Hepatocyte (in vitro differentiated cells): ENCODE measurements at places on chromosomes 12 and 14. TPM values are rescaled to one million over a fixed set of nuclear protein-coding genes. Genes with fewer than 3 reads are reported as not detected.

Gene KRT80
- 0.28 and 0.77 TPM in 2 replicates for total RNA-seq

Gene MIP
- total RNA-seq = 0.08 TPM in 1 of 2 replicates, not detected in the other

DNA sequence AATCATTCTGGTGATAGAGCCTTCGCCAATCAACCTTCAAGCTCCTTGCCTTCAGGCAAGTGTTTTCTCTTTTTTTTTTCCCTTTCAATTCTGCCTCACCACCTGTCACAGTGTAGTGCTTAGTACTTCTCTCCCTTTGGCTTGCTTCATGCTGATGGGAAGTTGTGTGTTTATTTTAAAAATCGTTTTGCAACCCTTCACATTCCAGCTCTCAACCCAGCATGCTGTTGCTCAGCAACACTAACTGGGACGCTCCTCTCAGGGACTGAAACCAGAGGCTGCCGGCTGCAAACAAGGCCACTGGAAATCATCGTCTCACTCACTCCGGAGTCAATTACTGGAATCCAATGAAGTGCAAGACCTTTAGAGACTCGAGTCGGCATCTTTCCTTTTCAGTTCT, 342.7 kb downstream of the PRKD1 start:
- no peak overlapping the region for H3K4me3 ChIP-seq
- no peak overlapping the region for H3K27ac ChIP-seq
- DNase-seq = peak; percentile 70

DNA sequence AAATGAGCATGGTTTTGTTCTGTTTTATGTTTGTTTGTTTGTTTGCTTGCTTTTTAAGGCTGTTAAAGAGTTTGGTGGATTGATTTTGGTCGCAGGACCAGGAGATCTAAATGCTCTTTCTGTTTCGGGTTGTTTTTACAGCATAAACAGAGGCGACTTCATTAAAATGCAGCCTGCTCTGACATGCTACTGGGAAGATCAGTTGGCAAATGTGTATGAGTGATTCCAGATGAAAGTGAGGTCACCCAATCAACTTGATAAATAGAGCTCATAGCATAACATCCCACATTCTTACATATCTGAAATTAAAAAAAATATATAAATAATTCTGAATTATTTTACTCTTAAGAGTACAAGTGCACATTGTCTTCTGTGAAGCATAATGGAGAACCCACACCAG, 947.7 kb downstream of the GALC start:
- no peaks in the 10 kb centered on the region for H3K27me3 ChIP-seq
- no peak for DNase-seq
- H3K4me1 ChIP-seq = no peaks in the 10 kb centered on the region
- no peak overlapping the region for H3K4me3 ChIP-seq

- no peak for DNase-seq
- no peak overlapping the region for H3K27ac ChIP-seq
- no peaks in the 10 kb centered on the region for H3K4me1 ChIP-seq
- H3K36me3 ChIP-seq = no peaks in the 10 kb centered on the region
- H3K4me3 ChIP-seq = no peak overlapping the region
These were observed 62.2 kb upstream of the PCED1B start for GRCh38 chr12:47017041-47017713.

DNA sequence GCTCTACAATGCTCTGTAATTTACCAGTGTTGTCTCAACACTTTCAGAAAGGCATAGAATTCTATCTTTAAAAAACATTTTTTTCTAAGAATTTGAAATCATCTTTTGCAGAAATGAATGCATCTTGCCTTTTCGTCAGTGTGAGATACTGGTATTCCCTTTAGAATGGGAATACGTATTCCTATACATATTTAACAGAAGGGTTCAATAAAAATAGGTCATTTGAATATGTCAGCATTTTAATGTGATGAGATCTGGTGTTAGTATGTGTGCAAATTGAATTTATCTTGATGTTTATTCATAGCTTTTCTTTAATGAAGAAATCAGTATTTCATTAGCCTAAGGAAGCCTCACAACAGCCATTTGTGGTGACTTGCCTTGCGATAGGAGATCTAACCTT, 44.2 kb downstream of the WDR20 start:
- H3K4me3 ChIP-seq = no peak overlapping the region
- H3K36me3 ChIP-seq = no peaks in the 10 kb centered on the region
- H3K27me3 ChIP-seq = no peaks in the 10 kb centered on the region
- H3K27ac ChIP-seq = no peak overlapping the region

- no peak overlapping the region for H3K4me3 ChIP-seq
- H3K27ac ChIP-seq = no peak overlapping the region
- H3K36me3 ChIP-seq = no peaks in the 10 kb centered on the region
- H3K4me1 ChIP-seq = peaks cover 10% of the 10 kb centered on the region
- DNase-seq = peak; percentile 25
These were observed 95.3 kb upstream of the SLC35F4 start for GRCh38 chr14:57960946-57961785.

- no peak overlapping the region for H3K27ac ChIP-seq
- peaks cover 4% of the 10 kb centered on the region for H3K27me3 ChIP-seq
- no peaks in the 10 kb centered on the region for H3K36me3 ChIP-seq
These were observed 560.5 kb downstream of the BCL11B start for GRCh38 chr14:98711453-98711852.

DNA sequence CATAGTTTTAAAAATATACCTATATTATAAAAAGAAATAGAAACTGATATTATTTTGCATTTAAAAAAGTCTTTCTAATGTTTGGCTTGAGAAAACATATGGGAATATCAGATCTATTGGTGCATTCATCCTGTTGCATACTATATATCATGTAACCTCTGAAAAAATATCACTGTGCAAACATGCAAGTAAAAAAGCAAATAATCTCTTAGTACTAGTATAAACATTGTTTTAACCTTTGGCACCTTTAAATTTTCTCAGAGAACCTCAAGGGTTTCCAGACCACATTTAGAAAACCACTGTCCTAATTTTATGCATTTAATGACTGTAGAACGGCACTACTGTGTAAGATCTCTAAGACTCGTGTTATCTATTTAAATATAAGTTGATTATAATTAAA, 416.8 kb downstream of the LRFN5 start:
- no peak overlapping the region for H3K4me3 ChIP-seq
- H3K36me3 ChIP-seq = no peaks in the 10 kb centered on the region
- no peak overlapping the region for H3K27ac ChIP-seq
- H3K27me3 ChIP-seq = no peaks in the 10 kb centered on the region

DNA sequence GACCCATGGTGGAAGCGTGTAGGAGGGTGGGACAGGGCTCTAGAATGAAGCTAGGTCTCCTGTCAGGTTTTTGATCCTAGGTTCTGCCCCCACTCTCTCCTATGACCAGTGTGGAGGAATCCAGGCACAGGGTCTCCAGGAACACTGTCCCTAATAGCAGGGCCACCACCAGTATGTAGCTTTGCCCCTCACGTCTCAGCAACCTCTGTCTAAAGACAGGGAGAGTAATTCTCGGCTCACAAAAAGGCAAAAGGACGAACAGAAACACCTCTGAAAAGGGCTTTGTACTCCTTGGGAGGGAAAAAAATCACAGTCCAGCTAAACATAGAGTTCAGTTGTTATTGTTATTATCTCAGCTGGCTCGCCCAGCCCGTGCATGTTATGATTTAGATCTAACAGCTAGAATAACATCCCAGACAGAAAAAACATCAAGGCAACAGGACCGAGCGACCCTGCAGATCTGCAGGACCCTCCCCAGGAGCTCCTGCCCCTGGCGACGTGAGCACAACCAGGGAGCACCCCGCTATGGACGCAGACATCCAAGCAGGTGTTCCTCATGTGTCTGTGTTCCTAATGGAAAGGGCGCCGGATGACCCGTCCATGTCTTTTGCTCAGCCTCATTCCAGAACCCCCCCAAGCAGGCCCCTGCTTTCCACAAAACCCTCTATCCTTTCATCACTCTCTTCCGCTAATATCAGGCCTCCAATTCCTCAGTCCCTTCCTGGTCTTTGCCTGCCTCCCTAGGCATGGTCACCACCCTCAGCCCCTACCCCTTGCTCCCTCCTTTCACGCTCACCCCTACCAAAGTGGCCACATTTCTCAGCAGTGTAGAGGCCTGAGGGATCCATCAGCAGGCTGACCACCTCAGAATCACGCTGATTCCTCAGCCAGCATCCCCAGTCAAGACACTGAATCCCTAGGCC, 14.2 kb upstream of the SLC6A12 start:
- no peak overlapping the region for H3K4me3 ChIP-seq
- H3K27ac ChIP-seq = no peak overlapping the region
- no peaks in the 10 kb centered on the region for H3K27me3 ChIP-seq
- no peak for DNase-seq
- no peaks in the 10 kb centered on the region for H3K4me1 ChIP-seq

- DNase-seq = no peak
- H3K27me3 ChIP-seq = no peaks in the 10 kb centered on the region
- no peak overlapping the region for H3K27ac ChIP-seq
- no peaks in the 10 kb centered on the region for H3K4me1 ChIP-seq
- H3K4me3 ChIP-seq = no peak overlapping the region
These were observed 11.9 kb upstream of the SH2B3 start for GRCh38 chr12:111393700-111394300.

GRCh38 chr12:7485095-7485494, 18.5 kb downstream of the CD163 start:
- no peaks in the 10 kb centered on the region for H3K4me1 ChIP-seq
- no peak overlapping the region for H3K27ac ChIP-seq
- H3K27me3 ChIP-seq = no peaks in the 10 kb centered on the region
- no peak for DNase-seq
- no peaks in the 10 kb centered on the region for H3K36me3 ChIP-seq

- H3K4me3 ChIP-seq = no peak overlapping the region
- peak overlapping the region; percentile 96 for H3K27ac ChIP-seq
These were observed 19.8 kb upstream of the LYZ start for GRCh38 chr12:69328426-69328825.

- no peak overlapping the region for H3K4me3 ChIP-seq
- no peaks in the 10 kb centered on the region for H3K36me3 ChIP-seq
- DNase-seq = peak; percentile 46
These were observed 68.1 kb downstream of the ETV6 start for GRCh38 chr12:11717519-11717961.

GRCh38 chr14:34693228-34693939, 21.0 kb downstream of the CFL2 start:
- no peaks in the 10 kb centered on the region for H3K27me3 ChIP-seq
- DNase-seq = peak; percentile 42
- H3K36me3 ChIP-seq = no peaks in the 10 kb centered on the region
- H3K4me3 ChIP-seq = no peak overlapping the region
- H3K27ac ChIP-seq = no peak overlapping the region

Gene WSCD2
- 3.8 and 4.2 TPM in 2 replicates for total RNA-seq

DNA sequence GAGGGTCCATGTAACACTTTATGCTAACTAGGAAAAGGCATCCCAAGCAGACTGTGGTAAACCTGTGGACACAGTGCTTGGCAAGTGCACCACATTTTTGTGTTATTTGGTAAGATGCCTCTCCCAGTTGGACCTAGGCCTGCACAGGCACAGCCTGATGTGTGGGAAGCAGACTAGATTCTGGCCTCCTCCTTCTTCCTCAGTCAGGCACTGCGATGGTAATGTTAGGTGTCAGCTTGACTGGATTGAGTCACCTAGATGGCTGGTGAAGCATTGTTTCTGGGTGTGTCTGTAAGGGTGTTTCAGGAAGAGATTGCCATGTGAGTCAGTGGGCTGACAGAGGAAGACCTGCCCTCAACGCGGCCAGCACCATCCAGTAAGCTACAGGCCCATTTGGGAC, 25.3 kb upstream of the RHOJ start:
- H3K4me1 ChIP-seq = no peaks in the 10 kb centered on the region
- no peak overlapping the region for H3K4me3 ChIP-seq
- H3K36me3 ChIP-seq = no peaks in the 10 kb centered on the region
- H3K27ac ChIP-seq = no peak overlapping the region

- DNase-seq = no peak
- no peaks in the 10 kb centered on the region for H3K27me3 ChIP-seq
- no peaks in the 10 kb centered on the region for H3K36me3 ChIP-seq
- H3K27ac ChIP-seq = no peak overlapping the region
- no peak overlapping the region for H3K4me3 ChIP-seq
These were observed 33.9 kb upstream of the LTBP2 start for GRCh38 chr14:74645756-74646470.

DNA sequence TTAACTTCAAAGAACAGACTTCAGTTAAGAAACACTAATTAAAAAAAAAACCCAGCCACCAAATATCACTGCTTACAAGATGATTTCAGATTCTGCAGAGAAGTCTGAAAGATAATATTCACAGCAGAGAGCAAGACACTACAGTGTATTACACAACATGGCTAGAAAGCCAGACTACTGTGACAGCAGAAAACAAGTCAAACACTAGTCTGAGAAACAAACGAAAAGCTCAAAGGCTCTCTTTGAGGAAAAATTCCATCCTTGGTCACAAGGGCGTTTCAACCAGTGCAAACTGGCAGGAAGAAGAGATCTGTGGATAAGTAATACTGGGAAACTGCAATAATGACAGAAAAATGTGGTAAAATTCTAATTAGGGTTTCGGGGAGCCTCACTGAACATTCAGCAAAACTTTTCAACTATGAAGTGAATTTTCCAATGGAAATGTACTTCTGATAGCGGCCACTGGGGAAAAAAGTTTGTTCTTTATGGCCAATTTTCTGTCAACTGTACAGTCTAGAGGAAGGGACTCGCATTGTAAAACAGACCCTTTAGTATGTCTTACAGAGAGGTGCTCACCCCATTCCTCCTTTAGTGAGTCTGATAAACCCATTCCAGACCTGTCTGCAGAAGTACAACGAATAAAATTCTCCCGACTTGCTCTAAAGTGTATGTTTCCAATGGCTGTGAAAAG, 50.4 kb downstream of the ACADS start:
- H3K27ac ChIP-seq = peak overlapping the region; percentile 49
- DNase-seq = no peak

DNA sequence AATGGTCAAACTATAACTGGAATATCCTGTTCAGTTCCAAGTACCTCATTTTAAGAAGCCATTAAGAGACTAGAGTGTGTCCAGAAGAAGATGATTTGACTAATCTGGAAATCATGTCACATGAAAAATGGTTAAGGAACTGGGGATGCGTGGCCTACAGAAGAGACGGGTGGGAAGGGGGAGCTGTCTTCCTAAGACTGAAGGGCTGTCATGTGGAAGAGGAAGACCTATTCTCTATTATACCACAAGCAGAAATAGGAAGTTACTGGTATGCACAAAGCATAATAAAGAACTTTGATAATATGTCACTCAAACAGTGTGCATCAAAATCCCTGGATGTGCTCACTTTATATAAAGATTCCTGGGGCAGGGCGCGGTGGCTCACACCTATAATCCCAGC, 50.3 kb downstream of the HECTD4 start:
- no peaks in the 10 kb centered on the region for H3K27me3 ChIP-seq
- H3K36me3 ChIP-seq = no peaks in the 10 kb centered on the region
- no peaks in the 10 kb centered on the region for H3K4me1 ChIP-seq
- no peak overlapping the region for H3K4me3 ChIP-seq
- no peak overlapping the region for H3K27ac ChIP-seq
- no peak for DNase-seq
